ENCODE measurements at places on chromosomes 7 and 10. TPM values are rescaled to one million over a fixed set of nuclear protein-coding genes. Genes with fewer than 3 reads are reported as not detected.

The RNF32 gene
- 0.34 TPM for polyA plus RNA-seq

The ADGRA1 gene
- not detected for polyA plus RNA-seq

- DNase-seq: peak; percentile 21
These were observed 121.5 kb upstream of the PRR15 start for GRCh38 chr7:29442146-29442545.

- DNase-seq: no peak
These were observed 90.3 kb downstream of the TMEM168 start for GRCh38 chr7:112699725-112700513.

- no peak for DNase-seq
These were observed 46.1 kb downstream of the ZNF467 start for GRCh38 chr7:149727053-149727898.

The CFAP46 gene
- polyA plus RNA-seq: 0.55 TPM

Measured in keratinocyte (primary cell).